ENCODE measurements at places on chromosomes 7 and 10.

DNA sequence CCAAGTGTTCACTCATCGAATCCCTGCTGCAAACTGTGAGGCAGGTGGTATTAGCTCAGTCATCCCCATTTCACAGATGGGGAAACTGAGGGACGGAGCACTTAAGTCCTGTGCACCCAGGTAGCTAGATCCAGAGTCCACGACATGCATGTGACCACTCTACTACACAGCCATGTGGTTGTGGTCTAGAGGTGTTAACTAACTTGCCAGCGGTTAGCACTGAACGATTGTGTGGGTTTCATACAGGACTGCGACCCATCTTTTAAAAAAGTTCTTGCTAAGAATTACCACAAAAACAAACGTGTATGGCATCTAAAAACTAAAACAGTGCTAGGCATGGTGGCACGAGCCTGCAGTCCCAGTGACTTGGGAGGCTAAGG, 16.1 kb upstream of the ABCC2 start:
- no peak for DNase-seq

DNA sequence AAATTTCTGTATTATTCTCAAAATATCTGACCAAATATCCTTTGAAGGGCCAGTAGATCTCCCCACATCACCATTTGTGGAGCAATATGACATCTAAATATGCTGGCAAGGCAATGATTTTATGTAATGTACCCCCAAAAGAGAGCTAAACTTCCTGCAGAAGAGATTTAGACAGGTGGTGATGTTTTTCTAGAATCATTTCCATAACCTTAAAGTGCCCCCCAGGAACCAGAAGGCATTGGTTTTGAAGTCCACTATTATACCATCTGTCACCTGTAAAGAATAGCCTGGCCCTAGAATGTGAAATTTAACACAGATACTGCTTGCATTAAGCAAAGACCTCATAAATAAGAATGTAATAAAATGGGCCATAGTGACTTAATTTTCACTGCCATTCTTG, 77.9 kb upstream of the ABLIM1 start:
- no peak for DNase-seq

DNA sequence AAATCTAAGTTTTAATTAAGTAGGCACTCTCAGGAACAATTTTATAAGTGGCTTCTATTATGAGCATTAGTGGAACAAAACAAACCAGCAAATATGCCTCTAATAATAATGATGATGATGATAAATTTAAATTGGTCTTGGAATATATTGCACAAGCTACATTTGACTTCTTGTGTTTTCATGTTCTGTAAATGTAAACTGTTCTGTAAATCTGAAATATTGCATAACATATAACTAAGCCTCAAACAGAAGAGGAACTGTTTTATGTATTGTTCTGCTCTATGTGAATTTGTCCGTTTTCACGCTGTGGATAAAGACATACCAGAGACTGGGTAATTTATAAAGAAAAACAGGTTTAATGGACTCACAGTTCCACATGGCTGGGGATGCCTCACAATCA, 625.2 kb upstream of the CELF2 start:
- DNase-seq = no peak

DNA sequence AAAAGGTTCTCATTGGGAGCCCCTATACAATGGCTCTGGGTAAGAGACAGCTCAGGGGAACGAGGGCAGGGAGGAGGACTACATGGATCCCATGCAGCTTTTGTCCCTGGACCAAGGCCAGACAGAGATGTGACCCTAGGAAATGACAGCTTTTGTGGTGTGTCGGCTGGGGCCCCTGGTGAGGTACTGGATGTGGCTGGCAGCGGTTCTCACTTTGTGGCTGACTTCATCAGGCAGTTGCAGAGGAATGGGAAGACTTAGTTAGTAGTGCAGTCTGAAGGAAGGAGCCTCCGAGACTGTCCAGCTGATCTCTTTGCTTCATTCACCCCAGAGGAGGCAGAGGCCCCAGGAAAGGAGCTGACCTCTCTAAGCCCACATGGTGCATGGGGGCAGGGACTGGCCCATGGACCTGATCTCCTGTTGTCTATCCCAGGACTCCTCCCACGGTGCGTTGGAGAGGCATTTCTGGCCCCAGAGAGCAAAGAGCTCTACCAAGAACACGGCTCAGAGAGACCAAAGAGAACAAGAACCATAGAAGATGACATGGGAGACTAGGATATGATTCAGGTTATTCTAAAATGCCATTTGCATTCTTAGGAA, 202.9 kb downstream of the RPS24 start:
- no peak for DNase-seq

GRCh38 chr7:109387530-109387929, 817.9 kb downstream of the DNAJB9 start:
- no peak for DNase-seq

All from activated T-cell treated with anti-CD3 and anti-CD28 coated beads for 48 hours (primary cell).